ENCODE measurements at places on chromosomes 5 and 9.

GRCh38 chr5:97544240-97544639 is 361.2 kb upstream of the RIOK2 start:
- no peak for DNase-seq

- DNase-seq: no peak
Measured at GRCh38 chr5:96641368-96642280, 20.6 kb upstream of the CAST start.

- DNase-seq: no peak
Measured at GRCh38 chr9:132798817-132799790, 79.0 kb downstream of the AK8 start.

DNA sequence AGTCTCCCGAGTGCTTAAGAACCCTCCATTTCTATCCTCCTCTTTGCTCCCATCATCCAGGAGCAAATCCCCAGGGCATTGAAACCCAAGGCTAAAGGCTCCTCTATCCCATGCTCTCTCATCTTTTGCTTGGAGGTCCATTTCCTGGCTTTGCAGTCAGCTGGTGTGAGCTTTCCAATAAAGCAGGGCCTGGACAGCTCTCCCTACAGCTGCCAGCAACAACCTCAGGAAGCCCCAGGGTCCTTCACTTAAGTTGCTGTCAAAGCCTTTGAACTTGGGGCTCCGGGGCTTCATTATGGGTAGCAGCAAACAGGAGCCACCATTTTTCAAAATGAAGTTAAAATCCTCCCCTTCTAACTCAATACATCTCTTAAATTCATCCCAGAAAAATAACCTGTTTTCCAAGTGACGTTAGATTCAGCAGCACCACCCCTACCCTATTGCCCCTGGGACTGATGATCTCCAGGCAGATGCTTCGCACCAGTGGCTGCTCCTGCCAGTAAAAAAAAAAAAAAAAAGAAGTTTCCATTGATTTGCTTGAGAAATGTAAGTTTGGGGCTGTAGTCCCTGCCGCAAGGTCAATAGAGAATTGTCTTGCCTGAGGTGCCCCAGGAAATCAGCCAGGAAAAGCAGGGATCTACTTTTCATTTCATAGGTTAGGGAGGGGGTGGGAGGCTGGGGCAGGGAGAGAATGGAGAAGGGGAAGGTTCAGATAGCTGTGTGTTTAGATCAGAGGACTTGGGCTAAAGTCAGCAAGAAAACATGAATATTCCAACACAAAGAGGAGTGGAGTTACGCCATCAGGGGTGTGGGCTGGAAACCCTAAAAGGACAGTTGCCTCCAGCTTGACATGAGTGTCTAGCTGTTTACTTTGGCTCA is 83.8 kb upstream of the IL6ST start:
- DNase-seq: no peak

GRCh38 chr5:111667128-111667736 is 89.8 kb downstream of the NREP start:
- DNase-seq: no peak

DNA sequence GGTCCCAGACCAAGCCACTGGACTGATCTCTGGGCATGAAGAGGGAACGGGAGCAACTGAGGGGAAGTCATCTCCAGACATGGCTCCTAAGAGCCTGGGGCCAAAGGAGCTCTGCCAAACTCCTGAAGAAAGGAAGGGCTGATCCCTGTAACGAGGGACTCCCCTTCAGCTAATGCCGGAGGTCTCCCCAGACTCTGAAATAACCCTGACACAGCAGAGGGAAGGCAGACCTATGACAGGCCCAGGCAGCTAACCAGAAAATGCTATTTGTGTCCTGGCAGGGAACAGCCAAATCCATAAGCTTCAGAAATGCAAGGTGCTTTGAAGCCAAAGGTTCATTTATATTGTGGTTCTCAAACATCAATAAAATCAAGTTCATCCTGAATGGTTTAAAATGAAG is 30.9 kb downstream of the APTX start:
- DNase-seq: no peak

- DNase-seq: no peak
Measured at GRCh38 chr9:114026335-114026734, 51.8 kb downstream of the AMBP start.

DNA sequence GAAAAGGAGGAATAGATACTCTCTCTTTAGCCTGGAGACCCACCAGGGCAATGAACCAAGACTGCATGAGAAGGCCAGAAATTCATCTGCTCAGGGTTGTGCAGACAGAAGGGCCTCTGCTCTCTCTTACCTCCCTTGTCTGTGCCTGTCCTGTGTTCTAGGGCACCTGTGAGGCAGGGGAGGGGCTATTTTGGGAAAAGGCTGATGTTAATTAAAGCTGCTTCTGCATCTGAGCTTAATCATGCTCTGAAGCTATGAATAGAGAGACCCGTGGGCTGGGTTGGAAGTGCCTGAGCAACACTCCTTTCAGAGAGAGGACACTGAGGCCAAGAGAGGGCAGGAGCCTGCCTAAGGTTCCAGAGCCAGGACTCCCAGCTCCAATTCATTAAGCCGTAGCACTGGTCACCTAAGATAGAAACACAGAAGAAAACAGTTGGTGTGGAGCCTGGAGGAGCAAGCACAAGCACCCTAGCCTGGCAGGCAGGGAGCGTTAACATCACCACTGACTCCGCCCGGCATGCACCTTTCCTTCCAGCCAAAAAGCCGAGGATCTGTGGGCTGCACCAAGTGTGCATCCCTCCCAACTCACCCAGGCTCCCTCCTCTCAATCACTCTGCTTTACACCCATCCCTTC is 31.4 kb upstream of the STING1 start:
- DNase-seq: no peak

DNA sequence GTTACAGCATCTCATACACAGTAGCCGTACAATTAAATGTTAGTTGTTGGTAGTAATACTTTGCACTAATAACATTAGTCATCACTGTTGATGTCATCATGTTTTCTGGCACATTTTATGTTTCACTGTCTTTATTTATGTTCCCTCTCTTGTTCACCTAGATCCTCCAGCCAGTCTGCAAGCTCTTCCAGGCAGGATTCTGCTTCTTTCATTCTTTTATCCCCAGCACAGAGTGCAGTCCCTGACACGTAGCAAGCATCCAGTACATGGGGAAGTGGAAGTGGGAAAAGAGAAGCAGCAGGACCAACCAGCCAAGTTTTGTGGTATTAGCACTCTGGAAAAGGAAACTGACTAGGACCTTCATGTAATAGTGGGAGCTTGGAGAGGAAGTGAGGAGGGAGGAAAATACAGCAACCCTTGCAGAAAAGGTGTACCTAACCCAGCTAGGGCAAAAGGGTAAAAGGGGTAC is 89.7 kb upstream of the SLC44A1 start:
- DNase-seq: no peak

GRCh38 chr9:10015755-10016154 is 597.0 kb downstream of the PTPRD start:
- no peak for DNase-seq

GRCh38 chr9:6669881-6670280 is 24.4 kb upstream of the GLDC start:
- no peak for DNase-seq

DNA sequence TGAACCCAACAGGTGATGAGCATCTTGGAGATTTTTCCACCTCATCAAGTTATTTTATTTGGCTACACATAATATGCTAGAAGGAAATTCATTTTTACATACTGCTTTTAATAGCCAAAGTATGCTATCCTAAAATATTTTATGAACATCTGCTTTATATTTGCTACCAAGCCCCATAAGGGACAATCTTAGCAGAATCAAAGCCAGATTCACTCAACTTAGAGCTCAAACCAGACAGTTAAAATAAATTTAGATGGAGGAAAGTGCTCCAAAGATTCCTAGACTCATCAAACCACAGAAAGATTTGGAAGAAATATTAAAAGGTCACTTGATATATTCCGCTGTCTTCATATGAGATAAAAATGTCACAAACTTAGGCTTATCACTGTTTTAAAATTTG is 637.1 kb upstream of the CCNG1 start:
- DNase-seq: no peak

GRCh38 chr5:73922875-73923557 is 297.0 kb downstream of the ARHGEF28 start:
- no peak for DNase-seq

DNA sequence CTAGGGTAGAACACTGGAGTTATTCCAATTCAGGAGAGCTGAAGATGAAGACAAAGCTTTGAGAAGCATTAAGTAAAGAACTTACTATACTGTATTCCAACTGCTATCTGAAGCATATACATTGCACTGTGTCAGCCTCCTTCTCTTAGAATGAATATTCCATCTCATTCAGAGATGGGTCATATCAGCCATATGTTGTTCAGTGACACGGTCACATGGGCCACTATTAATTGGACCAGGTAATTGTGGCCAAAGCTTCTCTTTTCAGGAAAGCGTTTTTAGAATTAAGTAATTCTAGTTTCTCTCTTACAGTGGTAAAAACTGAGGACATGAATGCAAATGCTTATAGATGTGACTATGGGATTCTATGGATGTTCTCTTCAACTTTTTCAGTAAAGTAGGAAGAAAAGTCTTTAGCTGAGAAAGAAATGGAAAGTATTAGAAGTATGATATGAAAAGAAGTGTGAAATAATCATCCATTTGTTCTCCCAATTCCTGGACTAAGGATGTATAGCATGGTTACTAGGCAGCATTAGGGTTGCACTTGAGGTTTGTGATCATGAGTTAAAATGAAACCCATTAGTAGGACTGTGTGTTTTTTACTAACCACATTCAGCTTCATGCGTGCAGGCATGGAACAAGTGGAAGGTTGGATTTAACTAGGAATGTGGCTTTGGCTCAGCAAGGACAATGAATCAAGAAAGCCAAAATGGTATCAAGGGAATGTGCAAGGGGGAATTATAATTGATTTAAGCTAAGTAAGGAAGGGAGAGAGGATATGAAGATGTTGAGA is 40.9 kb downstream of the CETN3 start:
- DNase-seq: no peak

- DNase-seq: no peak
Measured at GRCh38 chr5:150589862-150590601, 50.4 kb upstream of the SYNPO start.

- no peak for DNase-seq
Measured at GRCh38 chr9:35510754-35511428, 21.0 kb downstream of the RUSC2 start.

DNA sequence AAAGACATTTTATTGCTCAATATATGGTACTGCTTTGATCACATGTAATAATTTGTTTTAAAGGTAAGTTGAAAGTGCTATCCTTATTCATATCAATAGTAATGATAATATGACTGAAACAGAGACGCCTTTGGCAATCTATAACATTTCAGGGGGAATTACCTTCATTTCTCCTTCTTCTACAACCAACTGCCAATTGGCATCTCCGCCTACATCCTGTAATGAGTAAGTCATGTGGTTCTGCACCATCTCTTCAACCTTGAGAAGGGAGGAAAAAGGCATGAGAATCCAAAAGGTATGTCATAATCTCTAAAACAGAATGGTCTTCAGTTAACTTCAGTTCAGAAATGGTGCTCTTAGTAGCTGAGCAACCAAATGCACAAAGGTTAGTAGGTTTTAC is 52.4 kb downstream of the HMGCR start:
- no peak for DNase-seq

DNA sequence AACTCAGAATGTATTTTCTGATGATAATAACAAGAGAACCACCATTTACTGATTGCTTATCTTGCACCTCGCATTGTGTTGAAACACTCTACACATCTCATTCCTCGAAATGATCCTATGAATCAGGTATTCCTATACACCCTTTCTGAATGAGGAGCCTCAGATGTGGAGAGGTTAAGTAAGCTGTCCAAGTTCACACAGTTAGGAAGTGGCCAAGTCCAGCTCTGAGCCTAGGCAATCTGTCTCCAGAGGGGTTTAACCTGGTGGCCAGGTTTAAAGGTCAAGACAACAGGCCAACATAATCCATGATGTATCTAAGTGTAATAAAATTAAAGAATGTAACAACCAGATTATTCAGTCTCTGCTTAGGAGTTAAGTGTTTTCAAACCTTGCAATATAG is 12.9 kb downstream of the FAM169A start:
- DNase-seq: no peak
